ENCODE measurements at places on chromosomes 3 and 15. TPM values are rescaled to one million over a fixed set of nuclear protein-coding genes. Genes with fewer than 3 reads are reported as not detected.

FBN1 gene
- total RNA-seq = 6.0 TPM

PML gene
- total RNA-seq = 14.5 TPM

GCSAM gene
- total RNA-seq = not detected

ZIC4 gene
- total RNA-seq = not detected

HTR3E gene
- total RNA-seq = not detected

ZKSCAN7 gene
- total RNA-seq = not detected

CLRN1 gene
- not detected for total RNA-seq

ATP13A5 gene
- total RNA-seq = not detected

SPATA16 gene
- total RNA-seq = not detected

CD96 gene
- total RNA-seq = not detected

CPEB1 gene
- total RNA-seq = 3.3 TPM

CGNL1 gene
- total RNA-seq = 0.81 TPM

SEC22C gene
- 33.3 TPM for total RNA-seq

P2RY14 gene
- not detected for total RNA-seq

CSPG4 gene
- total RNA-seq = 0.12 TPM

CPA3 gene
- total RNA-seq = not detected

PDCD7 gene
- 27.0 TPM for total RNA-seq

DUOXA1 gene
- 0.08 TPM for total RNA-seq

TEX55 gene
- not detected for total RNA-seq

EOMES gene
- 0.63 TPM for total RNA-seq

PRR20G gene
- total RNA-seq = 1.1 TPM

NSMCE3 gene
- total RNA-seq = 14.3 TPM

NR1D2 gene
- total RNA-seq = 12.7 TPM

ELP6 gene
- total RNA-seq = 27.1 TPM

C3orf85 gene
- total RNA-seq = not detected

TNFAIP8L3 gene
- total RNA-seq = 34.7 TPM

MESP1 gene
- total RNA-seq = 6.8 TPM

ITIH4 gene
- total RNA-seq = 0.44 TPM

CDC25A gene
- 9.4 TPM for total RNA-seq

GASK1A gene
- not detected for total RNA-seq

Measured in A549 treated with Hydrocortisone at 1 μM for 4 hours (cell line).